Stimulated activated CD4-positive, alpha-beta T cell treated with anti-CD3 and anti-CD28 coated beads, Interleukin-15, amount 100 ng/mL, for 48 hours (primary cell): ENCODE measurements at places on chromosomes 11 and 22.

GRCh38 chr11:43135966-43136534, 175.7 kb upstream of the API5 start:
- DNase-seq = no peak

GRCh38 chr11:123683428-123684170, 29.2 kb upstream of the SCN3B start:
- no peak for DNase-seq

- DNase-seq = no peak
Measured at GRCh38 chr11:90237004-90237403, 14.2 kb upstream of the CHORDC1 start.

DNA sequence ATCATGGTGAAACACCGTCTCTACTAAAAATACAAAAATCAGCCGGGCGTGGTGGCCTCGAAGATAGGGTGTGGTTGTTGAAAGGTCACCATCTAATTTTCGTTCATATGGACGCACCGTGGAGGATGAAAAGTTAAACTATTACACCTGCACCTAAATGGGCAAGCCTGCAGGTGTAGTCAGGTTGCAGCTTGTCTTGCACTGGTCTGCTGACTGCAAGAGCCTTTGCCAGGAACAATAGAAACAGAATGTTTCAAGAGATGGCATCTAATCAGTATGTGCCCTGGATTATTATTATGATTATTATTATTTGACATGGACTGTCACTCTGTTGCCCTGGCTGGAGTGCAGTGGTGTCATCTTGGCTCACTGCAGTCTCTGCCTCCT, 908 bp downstream of the NADSYN1 start:
- no peak for DNase-seq

GRCh38 chr11:113477321-113477720, 2.1 kb upstream of the DRD2 start:
- DNase-seq = no peak

- no peak for DNase-seq
Measured at GRCh38 chr22:28911777-28912669, 28.7 kb downstream of the ZNRF3 start.

GRCh38 chr11:134727204-134727603, 315.2 kb upstream of the B3GAT1 start:
- no peak for DNase-seq

DNA sequence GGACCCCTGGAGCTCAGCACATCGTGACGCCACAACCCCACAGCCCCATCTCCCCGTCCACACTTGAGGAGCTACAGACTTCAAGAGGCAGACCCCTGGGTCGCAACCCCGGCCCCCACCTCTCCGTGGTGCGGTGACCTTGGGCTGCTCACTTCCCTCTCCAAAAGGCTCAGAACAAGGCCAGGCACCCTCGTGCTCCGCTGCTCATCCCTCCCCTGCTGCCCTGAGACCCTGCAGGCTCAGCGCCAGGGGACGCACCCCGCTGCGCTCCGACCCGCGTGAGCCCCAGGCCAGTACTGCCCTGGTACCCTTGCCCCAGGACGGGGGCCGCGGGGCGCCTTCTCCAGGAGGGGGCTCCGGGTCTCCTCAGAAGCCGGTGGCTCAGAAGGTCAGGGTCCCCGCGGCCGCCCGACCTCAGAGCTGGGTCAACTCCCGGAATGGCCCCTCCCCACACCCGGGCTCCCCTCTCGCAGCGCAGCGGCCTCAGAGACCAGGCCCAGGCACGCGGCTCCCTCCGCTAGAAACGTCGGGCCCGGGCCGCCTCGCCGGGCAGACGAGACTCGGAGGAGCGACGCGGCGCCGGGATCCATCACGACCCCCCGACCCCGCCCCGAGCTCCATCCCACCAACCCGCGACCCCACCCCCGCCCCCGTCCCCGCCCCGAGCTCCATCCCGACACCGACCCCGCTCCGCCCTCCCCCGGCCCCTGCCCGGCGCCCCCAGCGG, 563 bp downstream of the GATD1 start:
- DNase-seq = no peak

DNA sequence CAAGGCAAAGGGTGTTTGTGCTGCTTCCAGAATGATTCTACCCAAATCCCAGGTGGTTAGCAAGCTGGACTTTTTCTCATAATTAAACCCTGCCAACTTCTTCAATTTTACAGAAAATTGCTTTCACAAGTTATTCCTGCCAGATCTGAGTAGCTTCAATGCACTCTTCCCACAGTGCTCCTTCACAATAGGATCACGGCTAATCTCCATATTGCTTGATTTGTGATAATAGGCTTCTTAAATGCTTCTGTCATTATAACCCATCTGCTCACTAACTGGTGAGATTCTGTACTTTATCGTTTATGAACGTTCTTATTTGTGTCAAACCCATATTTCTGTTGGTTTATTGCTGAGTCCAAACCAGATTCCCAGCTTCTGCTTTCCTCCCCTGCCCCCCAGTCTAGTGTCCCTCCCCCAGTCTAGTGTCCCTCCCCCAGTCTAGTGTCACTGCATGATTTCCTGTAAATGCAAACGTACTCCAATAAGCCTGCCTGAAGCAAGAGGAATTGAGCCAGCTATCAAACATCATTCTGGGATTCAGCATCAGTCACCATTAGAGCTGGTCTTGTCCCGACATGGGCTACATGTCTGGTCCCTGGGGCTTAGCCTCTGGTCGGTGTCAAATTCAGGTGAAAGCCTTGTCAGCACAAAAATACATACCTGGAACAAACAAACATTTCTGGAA, 14.0 kb downstream of the MMP3 start:
- DNase-seq = no peak
